Kidney epithelial cell (primary cell): ENCODE measurements at places on chromosomes 16 and 17.

DNA sequence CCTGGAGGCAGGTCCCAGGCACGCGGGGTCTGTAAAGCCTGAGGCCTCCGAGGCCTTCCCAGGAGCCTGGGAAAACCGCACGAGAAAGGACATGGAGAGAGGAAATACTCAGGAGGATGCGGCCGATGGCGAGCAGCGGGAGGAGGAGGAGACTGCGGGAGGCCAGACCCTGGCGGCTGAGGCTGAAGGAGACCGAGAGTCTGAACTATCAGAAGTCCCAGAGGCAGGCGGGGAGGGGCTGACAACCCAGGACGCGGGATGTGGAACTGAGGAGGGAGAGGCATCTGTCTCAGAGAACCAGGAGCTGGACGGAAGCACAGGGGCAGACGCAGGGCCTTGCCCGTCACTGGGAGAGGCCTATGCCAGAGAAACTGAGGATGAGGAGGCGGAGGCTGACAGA lies 2.4 kb downstream of the APOBR start:
- no peak for DNase-seq

DNA sequence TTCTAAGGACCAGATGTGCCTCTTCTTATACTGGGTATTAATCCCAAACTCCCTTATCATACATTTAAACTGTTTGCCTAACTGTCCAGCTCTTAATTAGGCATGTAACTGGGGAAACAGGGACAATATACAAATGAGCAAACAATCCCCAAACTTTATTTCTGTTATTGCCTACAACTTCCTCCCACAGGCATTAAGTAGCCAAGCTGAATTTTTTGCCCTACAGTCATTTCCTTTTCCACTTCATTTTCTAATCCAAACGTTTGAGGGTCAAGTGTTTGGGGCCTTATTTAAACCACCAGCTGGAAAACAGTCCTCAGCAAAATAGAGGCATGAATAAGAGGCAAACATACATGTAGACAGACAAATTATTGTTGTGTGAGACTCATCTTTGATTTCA lies 77.4 kb upstream of the CCL2 start:
- no peak for DNase-seq

- DNase-seq = no peak
Measured at GRCh38 chr17:75266316-75267152, 4.5 kb downstream of the MIF4GD start.

DNA sequence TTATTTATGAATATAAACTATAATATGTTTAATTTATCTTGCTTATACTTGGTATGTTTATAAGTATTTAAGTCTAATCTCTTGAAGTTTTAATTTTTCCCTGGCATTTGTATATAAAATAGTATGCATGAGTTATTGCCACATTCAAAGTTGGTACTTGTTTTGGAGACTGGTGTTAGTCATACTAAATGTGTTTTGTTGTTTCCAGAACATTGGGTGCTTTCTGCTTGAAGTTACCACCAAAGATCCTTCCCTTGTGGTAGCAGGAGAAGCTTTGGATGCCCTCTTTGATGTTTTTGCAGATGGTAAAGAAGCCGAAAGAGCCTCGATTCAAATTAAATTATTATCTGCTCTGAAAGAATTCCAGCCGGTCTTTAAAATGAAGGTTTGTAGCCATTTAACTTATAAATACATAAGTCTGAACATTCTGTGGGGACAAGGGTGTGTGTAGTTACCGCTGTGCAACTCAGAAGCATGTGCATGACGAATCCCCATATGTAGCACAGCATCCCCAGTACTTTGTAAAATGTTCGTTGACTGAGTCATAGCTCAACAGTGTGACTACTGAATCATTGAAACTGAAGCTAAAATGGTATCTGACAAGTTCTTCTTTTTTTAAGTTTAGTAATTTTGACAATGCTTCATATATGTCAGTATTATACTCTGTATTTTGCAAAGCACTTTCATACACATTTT lies 36.4 kb downstream of the HEATR3 start:
- DNase-seq = peak; percentile 35
